ENCODE measurements at places on chromosomes 5 and 9.

- no peak overlapping the region for H3K4me3 ChIP-seq
- H3K27me3 ChIP-seq, result no peaks in the 10 kb centered on the region
- no peak for DNase-seq
- H3K4me1 ChIP-seq, result no peaks in the 10 kb centered on the region
- H3K27ac ChIP-seq, result no peak overlapping the region
- peaks cover 78% of the 10 kb centered on the region for H3K36me3 ChIP-seq
Measured at GRCh38 chr9:32468740-32469139, 57.3 kb downstream of the RIGI start.

- no peak overlapping the region for H3K4me3 ChIP-seq
- DNase-seq, result no peak
- H3K27ac ChIP-seq, result no peak overlapping the region
- peaks cover 6% of the 10 kb centered on the region for H3K4me1 ChIP-seq
- H3K36me3 ChIP-seq, result no peaks in the 10 kb centered on the region
- no peaks in the 10 kb centered on the region for H3K27me3 ChIP-seq
Measured at GRCh38 chr9:13131416-13131815, 148.1 kb downstream of the MPDZ start.

- peak; percentile 9 for DNase-seq
- H3K27me3 ChIP-seq, result no peaks in the 10 kb centered on the region
- no peak overlapping the region for H3K27ac ChIP-seq
- no peak overlapping the region for H3K4me3 ChIP-seq
- no peaks in the 10 kb centered on the region for H3K36me3 ChIP-seq
Measured at GRCh38 chr9:134182554-134183085, 18.3 kb upstream of the RNU6ATAC start.

DNA sequence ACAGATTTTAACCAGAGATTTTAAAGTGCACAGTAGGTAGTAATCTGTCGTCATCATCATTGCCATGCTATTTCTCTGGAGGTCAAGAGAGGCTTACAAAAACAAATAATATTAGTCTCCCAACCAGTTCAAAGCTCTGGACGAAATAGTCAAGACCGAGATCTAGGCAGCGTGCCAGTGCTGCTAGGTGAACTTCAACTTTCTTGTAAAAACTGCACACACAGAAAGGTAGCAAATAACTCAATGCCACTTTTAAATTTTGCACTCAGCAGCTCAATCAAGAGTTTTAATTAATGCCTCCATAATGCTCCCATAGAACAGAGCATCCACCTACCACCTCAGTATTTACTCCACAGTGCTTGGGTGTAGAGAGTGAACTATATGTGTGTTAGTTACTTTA is 656.8 kb downstream of the IRX1 start:
- H3K27me3 ChIP-seq, result no peaks in the 10 kb centered on the region
- H3K4me1 ChIP-seq, result no peaks in the 10 kb centered on the region
- H3K27ac ChIP-seq, result no peak overlapping the region

DNA sequence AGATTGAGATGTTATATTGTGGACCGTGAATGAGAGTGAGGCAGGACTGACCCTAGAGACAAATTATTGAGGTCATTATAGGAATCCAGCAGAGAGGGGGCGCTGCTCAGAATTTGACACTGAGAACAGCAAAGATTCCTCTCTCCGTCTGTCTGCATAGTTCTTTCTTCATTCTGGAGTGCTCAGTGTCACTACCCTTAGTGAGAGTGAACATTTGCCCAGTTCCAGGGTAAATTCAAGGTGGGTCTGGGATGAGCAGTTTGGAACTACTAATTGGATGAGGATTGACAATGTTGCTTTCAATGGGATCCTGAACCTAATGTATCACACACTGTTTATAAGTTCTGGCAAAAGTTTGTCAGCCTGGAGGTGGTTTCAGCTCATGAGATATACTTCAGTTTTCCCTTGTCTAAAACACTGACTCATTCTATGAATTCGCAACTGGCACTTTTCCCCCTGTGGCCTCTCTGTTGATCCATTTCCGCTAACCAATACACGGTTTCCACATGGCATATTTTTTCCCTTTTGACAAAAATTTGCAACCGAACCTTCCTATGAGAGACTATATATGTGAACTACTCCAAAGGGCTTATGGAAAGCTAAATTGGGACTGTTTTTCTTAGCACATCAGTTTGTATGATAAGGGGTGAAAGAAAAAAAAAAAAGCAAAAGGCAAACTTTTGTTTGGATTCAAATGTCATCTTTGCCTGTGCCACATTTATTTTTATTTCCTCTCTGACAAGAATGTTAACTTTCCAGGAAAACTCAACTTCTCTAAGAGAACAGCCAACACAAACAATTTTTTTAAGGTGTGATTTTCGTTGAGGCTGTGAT is 1240.7 kb upstream of the WWC1 start:
- H3K4me1 ChIP-seq, result peaks cover 13% of the 10 kb centered on the region
- no peak overlapping the region for H3K4me3 ChIP-seq
- no peaks in the 10 kb centered on the region for H3K36me3 ChIP-seq
- H3K27ac ChIP-seq, result no peak overlapping the region

DNA sequence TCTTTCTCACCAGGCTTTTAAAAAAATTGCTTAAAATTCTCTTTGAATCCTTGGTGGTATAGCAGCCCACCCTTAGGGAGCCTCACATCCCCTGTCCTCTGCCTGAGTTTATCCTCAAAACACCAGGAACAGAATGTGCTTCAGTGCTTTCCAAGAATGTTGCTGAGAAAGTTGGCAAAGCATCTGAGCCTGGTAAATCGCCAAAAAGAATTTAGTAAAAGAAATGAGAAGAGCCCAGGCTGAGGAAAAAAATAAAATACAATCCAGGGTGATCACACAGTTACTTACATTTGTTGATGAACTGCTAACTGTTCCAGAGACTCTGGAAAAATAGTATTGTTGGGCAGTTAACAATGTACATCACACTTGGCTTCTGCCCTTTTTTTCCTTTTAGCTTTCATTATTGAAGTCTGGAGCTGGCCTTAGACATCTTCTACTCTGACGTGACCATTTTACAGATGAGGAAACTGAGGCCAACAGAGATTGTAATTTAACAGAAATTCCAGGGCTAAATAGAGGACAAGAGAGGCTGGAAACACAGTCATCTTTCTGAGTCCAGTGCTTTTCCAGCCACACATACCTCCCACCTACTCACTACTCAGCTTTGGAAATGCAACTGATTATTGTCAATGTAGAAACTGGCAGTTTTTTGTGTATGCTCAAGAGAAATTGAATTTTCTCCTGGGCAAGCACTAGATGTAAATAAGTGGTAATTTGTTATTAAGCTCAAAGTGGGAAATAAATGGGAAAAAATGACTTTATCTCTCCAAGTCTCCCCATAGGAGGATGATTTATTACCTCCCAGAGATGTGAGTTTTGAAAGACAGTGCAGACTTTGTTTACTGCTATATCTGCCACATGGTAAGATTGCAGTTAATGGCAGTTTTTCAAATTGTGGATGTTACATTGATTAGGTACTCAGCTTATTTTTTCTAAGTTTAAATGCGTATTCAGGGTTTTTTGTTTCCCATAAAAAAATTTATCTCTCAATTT is 86.7 kb upstream of the ALDH1A1 start:
- H3K36me3 ChIP-seq, result no peaks in the 10 kb centered on the region
- H3K27me3 ChIP-seq, result no peaks in the 10 kb centered on the region
- no peak overlapping the region for H3K4me3 ChIP-seq
- H3K27ac ChIP-seq, result peak overlapping the region; percentile 38
- peak; percentile 93 for DNase-seq
- peaks cover 33% of the 10 kb centered on the region for H3K4me1 ChIP-seq

DNA sequence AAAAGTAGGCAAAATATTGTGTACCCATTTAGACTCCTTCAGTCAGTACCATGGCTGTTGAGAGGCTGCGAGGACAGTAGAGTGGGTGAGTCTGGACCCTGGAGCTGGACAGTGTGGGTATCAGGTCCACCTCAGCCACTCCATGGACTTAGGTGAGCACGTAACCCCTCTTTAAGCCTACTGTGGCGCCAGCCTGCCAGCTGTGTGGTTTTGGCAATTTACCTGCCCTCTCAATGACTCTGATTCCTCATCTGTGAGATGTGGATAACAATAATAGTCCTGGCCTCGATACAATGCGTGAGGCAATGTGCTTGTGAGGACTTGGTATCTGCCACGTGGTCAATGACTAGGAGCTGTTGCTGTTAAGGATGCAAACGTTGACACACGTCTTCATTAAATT is 17.9 kb downstream of the SLC1A3 start:
- no peaks in the 10 kb centered on the region for H3K4me1 ChIP-seq
- H3K27me3 ChIP-seq, result no peaks in the 10 kb centered on the region
- H3K4me3 ChIP-seq, result no peak overlapping the region
- H3K27ac ChIP-seq, result no peak overlapping the region
- DNase-seq, result no peak

DNA sequence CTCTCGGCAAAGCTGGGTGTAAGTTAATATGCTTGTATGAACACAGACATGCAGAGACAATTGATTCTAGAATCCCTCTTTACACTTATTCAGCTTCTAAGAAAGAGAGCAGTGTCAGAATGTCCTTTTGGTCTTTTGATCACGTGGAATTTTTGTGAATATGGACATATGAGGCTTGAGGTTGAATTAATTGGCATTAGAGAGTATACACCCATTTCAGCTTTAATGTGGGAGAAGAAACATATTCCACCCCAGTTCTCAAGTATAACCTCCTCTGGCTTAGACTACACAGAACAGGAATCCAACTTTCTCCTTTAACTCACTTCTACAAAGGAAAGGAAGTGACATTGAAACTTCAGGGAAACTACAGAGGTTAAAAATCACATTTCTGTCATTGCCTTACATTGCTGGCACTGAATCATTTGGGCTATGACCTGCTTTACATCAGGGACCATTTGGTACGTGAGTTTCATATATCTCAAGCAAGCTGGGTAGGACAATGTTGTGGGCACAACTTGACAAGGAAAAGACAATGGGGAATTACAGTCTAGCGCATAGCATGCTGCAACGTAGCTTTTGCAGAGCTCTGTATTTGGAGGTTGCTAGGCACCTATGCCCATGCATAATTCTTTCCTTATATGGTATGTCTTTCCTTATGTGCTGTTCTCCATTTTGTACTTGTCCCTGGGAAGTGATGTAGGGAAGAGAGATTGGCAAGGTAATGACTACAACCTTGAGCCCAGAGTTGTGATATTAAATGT is 19.5 kb downstream of the DAB2 start:
- H3K36me3 ChIP-seq, result no peaks in the 10 kb centered on the region
- no peaks in the 10 kb centered on the region for H3K27me3 ChIP-seq
- no peak for DNase-seq
- no peak overlapping the region for H3K4me3 ChIP-seq
- H3K27ac ChIP-seq, result no peak overlapping the region

DNA sequence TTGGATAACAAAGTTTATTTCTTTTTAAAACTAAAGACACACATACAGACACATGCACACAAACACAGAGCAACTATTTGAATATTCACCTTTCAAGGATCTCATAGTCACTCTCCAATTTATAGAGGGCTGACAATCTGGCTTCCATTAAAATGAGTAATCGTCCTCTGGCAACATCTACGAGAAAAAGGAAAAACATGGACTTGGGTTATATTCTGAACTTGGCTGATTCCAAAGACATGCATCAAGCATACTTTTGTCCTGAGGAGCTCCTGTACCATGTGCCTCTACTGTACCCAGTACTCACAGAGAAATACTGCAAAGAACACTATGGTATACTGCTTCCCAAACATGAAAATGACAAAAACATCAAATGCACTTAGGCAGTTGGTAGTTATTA is 15.4 kb downstream of the IARS1 start:
- no peak overlapping the region for H3K4me3 ChIP-seq
- DNase-seq, result no peak
- H3K27me3 ChIP-seq, result no peaks in the 10 kb centered on the region
- H3K4me1 ChIP-seq, result no peaks in the 10 kb centered on the region
- H3K27ac ChIP-seq, result no peak overlapping the region

- no peaks in the 10 kb centered on the region for H3K36me3 ChIP-seq
- H3K4me1 ChIP-seq, result no peaks in the 10 kb centered on the region
- no peak for DNase-seq
Measured at GRCh38 chr9:75552941-75553340, 337.5 kb upstream of the PCSK5 start.

DNA sequence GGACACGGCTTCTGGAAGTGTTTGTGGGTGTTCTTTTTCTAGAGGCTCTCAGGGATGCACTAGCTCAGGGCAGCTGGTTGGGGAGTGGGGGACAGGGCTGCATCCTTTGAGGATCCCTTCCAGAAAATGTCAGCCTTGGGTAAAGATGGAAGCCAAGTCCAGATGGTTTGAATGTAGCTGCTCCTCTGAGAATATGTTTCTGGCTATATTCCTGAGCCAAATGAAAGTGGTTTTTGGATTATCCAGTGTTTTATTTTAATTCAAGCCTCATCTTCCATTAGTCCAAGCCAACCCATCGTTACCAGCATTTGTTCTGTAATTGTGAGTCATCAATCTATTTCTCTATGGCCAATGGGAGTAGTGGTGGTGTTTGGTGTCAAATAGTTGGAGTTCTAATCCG is 70.4 kb downstream of the SPRY4 start:
- H3K27me3 ChIP-seq, result no peaks in the 10 kb centered on the region
- H3K27ac ChIP-seq, result no peak overlapping the region
- H3K4me1 ChIP-seq, result no peaks in the 10 kb centered on the region
- no peak for DNase-seq
- H3K4me3 ChIP-seq, result no peak overlapping the region

All from tibial nerve (tissue), 4 donors.